Occipital lobe (tissue), 3 donors: ENCODE measurements at places on chromosomes 1 and 21.

- DNase-seq, result no peak
Observed at GRCh38 chr1:192741095-192741494, 67.7 kb upstream of the RGS2 start.

- no peak for DNase-seq
Observed at GRCh38 chr21:26112127-26112742, 58.3 kb downstream of the APP start.

DNA sequence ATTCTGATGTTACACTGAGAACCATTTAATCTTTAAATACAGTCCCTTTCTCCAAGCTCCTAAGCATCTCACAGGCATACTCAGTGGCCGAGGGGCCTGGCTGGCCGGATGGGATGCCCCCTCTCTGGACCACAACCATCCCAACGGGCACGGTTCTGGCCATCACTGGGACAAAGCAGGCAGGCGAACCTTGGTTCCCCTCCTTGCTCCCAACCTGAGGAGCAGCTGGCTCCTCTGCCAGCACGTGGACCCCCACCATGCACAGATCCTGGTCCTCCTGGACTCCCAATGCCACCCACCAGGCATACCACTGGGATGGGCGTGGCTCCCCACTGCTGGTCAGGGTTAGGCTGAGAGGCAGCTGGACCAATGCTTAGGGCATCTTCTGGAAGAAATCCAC, 19.8 kb upstream of the PRDM16 start:
- no peak for DNase-seq

- no peak for DNase-seq
Observed at GRCh38 chr1:1246577-1247340, at the start of gene C1QTNF12. C1QTNF12 (minus strand) TSS chr1:1246722; CDS start chr1:1246690, 32 bp downstream.

DNA sequence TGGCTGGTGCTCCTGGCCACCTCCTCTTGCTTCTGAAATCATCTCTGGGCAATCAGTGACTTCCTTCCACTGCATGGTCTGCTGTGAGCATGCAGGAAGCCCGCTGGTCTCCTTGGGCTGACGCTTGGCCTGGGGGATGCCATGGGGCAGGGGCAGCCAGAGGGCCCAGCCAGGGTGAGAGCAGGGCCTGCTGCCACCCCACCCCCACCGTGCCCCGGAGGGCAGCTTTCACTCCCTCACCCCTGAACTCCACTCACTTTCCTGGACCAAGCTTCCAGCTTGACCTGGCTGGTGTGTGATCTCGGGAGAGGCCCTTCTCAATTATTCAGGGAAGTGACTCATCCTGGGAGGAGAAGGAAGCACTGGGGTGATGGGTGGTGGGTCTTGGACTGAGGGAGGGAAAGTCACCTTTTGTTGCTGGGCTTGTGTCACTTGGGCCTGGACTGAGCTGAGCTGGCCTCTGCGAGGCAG, 270.2 kb upstream of the CSF3R start:
- DNase-seq, result no peak

- no peak for DNase-seq
Observed at GRCh38 chr1:55413286-55413685, 198.1 kb upstream of the USP24 start.
